Thoracic aorta endothelial cell (primary cell): ENCODE measurements at places on chromosomes 2 and 18. TPM values are rescaled to one million over a fixed set of nuclear protein-coding genes. Genes with fewer than 3 reads are reported as not detected.

HNMT gene
- 15.4 and 15.7 TPM in 2 replicates for total RNA-seq

RAB6C gene
- not detected in 2 replicates for total RNA-seq

SCN2A gene
- total RNA-seq: under 0.01 TPM in 2 replicates

MC5R gene
- total RNA-seq: not detected in 2 replicates

COLEC12 gene
- 10.1 and 30.2 TPM in 2 replicates for total RNA-seq

AQP12A gene
- not detected in 2 replicates for total RNA-seq
